CD8-positive, alpha-beta T cell (primary cell): ENCODE measurements at places on chromosomes 1 and 21.
A peak's percentile ranks its signal among the peaks of the same experiment; 100 is the strongest.

DNA sequence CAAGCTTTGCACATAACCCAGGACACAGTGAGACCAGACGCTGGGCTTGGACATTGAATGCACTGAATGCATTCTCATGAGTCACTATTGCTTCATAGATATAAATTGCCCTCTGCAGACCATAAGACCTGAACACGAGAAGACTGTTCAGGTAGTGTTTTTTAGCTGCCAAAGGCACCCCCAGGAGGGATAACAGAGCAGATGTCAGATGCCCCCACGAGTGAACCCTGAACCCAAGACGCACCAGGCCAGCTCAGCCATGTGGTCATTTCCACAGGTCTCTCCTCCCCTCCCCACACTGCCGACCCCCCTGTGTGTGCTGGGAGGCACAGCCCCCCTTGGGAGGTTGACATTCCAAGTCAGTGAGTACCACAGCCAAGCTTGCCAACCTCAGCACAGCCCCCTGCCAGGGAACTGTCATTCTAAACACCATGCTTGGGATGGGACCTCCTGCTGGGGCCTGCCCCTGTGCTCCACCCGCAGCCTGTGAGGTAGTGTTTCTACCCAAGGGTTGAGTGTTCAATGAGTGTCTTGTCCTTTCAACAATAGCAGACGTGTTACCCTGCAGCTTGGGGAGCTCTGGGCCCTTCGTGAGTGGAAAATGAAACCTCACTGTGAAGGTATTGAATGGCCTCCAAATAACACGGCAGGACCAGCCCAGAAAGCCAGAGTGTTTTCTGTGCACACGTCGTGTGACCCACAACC is 68.2 kb downstream of the PSMG1 start:
- DNase-seq: no peak

GRCh38 chr1:194533641-194534040 is 1347.2 kb upstream of the B3GALT2 start:
- no peak for DNase-seq

DNA sequence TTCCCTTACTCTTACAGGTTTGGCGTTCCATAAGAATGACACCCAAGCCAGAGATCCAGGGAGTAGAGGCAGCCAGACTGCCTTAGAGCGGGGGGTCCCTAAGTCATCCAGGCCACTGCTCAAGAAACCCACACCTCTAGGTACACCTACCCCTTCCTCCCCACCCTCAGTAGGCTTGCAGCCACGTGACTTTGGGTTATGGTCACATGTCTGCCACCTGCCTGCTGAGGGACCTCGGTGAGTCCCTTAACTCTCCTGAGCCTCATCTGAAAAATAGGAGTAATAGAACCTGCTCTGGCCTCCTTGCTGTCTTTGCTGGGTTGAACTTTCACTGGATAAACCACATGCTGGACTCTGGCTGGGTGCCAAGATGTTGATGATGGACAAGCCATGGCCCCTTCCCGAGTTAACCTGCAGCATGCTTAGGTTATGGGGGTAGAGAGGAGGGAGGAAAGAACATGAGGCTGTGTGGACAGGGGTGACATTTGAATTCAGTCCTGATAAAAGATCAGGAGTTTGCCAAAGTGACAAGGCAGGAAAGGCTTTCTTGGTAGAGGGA is 4.5 kb downstream of the RPS6KA1 start:
- DNase-seq: no peak

DNA sequence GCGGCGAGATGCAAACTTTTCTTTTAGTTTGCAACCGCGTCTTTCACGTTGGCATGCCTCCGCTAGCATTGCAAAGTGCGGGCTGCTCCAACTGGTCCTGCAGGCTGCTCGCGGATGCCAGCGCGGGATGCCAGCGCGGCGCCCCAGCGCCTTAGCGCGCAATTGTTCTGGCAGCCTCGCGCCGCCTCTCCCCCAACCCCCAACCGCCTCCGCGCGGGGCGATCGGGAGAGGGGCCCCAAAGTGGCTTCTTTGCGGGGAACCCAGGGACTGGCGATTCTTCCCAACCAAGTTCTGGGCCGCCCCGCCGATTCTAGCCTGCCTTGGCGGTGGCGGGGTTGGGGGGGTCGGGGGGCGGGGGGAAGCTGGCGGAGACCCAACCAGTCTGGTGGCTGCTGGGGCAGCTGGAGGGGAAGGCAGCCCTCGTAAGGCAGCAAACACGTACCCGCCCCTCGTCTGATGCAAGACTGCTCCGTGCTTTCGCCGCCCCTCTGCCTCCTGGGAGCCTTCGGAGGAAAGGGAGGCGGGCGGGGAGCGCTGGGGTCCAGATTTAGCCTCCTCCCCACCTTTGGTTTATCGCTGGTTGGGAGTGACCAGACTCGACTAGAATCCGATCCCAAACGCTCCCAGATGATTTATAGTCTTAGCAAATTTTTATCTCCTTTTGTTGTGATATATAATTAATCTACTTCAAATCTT is 756 bp downstream of the PHGDH start:
- peak; percentile 52 for DNase-seq

DNA sequence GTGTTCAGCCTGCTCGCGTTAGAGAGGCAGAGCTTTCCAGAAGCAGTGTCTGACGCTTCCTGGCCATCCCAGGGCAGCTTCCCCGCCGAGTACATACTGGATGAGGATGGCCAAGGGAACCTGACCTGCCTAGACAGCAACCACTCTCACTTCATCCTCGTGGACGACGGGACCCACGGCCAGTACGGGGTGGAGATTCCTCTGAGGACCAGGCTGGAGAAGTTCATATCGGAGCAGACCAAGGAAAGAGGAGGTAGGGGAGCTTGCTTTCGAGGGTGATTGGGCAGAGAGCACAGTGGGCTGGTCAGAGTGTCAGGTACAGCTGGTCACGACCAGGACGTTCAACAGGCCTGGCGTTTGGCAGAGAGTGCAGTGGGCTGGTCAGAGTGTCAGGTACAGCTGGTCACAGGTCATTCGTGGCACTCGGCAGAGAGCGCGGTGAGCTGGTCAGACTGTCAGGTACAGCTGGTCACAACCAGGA is 22.4 kb downstream of the TRPM2 start:
- no peak for DNase-seq

GRCh38 chr1:201708085-201708512 is 120.9 kb upstream of the IPO9 start:
- DNase-seq: no peak
